ENCODE measurements at places on chromosomes 2 and 18.
A peak's percentile ranks its signal among the peaks of the same experiment; 100 is the strongest.

DNA sequence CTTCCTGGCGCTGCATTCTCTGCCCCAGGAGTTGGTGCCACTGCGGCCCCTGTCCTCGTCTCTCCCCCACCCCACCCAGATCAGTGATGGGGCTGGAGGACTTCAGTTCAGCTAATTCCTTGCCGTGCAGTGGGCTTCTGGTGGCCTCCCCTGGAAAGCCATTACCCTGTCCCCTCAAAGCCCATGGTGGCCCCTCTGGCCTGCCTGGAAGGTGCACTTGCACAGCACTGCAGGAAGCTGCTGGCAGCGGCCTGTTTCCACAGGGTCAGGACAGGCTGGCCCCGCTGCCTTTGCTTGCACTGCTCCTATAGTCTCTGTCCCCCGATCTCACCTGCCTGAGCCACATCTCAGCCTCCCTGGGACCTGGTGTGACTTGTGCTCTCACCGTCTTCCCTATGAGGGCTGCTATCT lies 105.1 kb downstream of the USP40 start:
- DNase-seq = no peak

GRCh38 chr2:44351088-44351487 lies 10.2 kb downstream of the PREPL start:
- DNase-seq = no peak

- no peak for DNase-seq
These were observed 123.5 kb upstream of the BOD1L2 start for GRCh38 chr18:57023275-57023882.

DNA sequence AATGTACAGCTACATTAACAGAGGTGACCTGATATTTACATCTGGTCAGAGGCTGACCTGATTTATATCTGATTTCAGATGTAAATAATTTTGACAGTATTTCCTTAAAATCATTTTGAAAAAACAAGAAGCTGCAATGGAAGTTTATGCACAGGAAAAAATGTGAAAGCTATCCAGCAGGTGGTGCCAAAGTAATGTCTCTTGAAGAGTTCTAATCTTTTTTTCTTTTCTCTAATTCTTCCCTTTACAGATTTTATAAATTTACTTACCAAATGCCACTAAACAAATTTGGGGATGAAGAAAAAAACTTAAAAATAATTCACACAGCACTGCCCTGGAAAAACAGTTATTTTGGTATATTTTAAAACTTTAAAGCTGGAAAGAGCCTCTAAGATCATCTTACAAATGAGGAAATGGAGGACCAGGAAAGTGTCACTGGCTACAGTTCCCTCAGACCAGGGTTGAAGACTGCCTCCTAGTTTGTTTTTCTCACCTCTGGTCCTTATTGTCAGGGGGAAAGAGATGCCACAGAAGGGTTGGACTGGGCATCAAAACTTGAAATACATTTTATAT lies 16.4 kb upstream of the FBLN7 start:
- DNase-seq = peak; percentile 49

- no peak for DNase-seq
These were observed 187.1 kb downstream of the FHOD3 start for GRCh38 chr18:36484591-36484990.

- DNase-seq = peak; percentile 90
These were observed 39.8 kb upstream of the ADCYAP1 start for GRCh38 chr18:864872-865273.

DNA sequence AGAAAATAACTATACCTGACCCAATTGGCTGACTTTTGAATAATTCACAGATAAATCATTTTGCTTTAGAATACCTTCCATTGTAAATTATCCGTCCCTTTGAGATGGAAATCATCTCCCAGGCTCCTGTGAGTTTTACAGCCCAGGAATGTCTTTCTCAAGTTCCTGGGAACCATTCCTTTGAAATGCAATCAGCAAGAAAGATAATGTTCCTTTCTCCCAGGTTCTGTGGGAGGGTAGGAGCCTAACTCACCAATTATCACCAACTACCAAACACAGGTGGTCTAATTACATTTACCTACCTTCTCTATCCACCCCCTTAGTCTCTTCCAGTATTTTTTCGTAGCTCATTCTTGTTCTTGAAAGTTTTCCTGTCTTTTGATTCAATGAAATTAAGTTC lies 1016.0 kb downstream of the SOCS6 start:
- DNase-seq = peak; percentile 14

- DNase-seq = no peak
These were observed 46.8 kb downstream of the FECH start for GRCh38 chr18:57539702-57540101.

DNA sequence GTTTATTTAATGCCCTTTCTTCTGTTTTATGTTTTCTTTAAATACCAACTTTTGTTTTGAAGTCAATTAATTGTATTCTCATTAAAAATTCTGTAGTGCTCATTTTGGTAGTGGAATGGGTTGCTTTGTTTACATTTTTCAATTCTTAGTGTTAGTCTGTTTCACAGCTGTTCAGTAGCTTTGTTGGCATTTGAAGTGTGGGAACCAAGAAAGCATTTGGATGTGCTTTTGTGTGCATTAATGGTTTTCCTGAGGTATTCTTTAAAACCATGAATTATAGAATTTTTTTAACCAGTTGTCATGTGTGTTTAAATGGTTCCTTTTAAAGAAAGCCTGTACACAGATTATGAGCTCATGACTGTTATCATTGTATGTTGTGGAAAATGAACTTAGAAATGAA lies 19.7 kb downstream of the MIB1 start:
- no peak for DNase-seq

DNA sequence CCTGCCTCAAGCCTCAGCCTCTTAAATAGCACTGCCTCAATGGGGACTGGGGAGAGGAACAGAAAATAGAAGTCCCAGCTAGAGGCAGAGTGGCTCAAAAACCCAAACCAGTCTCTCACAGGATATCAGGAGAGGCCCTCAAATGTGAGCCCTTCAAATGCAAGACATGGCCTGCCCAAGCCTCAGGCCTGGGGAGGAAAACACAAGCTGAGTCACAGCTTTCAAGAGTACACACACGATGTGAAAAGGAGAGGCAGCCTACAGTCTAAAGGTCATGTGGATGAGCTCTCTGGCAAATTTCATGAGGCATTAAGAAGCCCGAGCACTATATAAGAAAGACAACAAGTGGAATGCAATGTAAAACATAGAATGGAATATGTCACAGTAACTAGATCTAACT lies 316.6 kb upstream of the MEX3C start:
- no peak for DNase-seq

- no peak for DNase-seq
These were observed 580.5 kb upstream of the NRXN1 start for GRCh38 chr2:51612387-51612786.

DNA sequence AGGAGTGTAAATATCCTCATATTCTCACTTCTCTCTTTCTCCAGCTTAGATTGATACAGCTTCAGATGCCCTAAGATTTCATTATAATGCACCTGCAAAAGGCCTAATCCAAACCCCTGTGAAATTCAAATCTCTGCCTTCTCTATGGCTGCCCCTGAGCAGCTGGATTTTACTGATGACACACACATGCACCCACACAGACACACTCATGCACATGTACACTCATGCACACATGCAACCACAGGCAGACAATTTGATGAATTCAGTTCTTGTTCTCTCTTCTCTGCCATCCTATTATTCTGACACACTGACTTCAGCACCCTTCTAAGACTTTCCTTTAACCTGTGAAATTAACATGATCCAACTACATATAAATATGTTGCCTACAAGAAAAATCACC lies 563.2 kb downstream of the RNF144A start:
- DNase-seq = no peak

DNA sequence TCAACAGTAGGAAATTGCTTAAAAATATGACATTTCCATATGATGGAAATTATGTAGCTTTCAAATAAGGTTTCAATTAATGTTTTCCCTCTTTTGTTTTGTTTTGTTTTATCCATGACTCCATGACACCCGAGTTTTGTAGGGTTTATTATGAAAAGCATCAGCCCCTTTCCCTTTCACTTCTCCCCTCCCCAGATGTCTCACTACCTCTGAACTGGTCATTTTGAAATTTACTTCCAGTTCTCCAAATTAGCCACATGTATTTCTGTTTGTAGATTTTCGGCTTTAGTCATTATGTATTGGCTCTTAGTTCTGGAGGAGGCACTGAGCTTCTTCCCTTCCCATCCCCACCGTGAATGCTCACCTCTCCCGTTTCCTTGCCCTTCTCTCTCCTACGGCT lies 18.6 kb upstream of the VPS4B start:
- DNase-seq = no peak

DNA sequence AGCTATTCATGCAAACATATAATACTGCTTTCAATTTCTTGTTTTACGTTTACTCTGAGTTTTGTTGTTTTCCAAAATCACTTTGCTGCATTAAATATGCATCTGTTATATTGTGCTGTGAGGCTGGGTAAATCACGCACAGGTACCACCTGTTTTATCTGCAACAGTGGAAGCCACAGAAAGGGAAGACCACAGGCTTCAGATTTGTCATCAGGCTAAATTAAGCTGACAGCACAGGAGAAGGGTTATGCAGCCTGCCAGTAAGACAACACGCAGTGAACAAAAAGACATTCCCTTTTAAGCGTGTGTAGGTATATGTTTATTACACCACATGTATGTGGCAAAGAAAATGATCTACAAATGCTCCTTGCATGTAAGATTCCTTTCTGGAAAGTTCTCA lies 38.2 kb downstream of the ZNF516 start:
- no peak for DNase-seq

DNA sequence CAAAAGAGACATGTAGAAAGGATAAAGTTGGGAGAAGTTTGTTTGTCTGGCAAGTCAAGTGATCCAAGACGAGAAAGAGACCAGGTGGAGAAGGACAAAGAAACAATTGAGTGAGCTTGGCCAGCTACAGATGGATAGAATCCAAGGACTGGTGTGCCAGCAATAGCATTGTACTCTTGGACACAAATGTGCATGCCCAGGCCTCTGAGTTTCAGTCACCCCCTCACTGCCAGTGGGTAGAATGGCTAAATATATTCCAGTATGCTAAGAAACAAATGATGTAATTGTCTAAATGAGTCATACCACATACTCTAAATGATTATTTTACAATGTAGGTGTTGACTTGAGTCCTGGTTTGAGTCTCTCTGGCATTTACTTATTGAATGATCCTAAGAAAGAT lies 881.3 kb downstream of the LRRTM4 start:
- DNase-seq = no peak

DNA sequence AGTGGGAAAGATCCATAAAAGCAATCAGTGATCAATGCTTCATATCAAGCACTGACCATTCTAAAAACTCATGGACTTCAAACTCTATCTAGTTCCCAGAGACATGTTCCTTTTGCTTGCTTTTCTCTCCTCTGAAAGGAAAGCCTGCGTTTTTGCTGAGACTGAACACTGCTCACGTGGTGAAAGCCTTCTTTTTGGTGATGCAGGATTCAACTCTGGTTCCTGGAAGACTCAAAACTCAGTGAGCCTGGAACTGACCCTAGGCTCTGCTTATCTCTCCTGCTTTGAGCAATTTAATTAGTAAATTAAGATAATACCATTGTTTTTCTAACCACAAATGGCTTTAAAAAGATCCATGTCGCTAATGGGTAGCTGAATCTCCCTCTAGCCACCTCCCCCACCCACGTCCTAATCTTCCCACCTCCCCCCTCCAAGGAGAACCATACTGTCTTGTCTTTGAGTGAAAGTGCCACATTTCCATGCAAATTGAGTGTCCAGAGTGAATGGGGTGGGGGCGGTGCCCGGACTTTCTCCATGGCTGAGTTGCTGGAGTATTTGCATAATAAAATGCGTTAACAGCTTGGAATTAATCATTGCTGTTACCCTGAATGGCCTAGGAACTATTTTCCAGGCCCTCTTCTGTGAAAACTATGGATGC lies 130.5 kb downstream of the BCL11A start:
- peak; percentile 36 for DNase-seq

DNA sequence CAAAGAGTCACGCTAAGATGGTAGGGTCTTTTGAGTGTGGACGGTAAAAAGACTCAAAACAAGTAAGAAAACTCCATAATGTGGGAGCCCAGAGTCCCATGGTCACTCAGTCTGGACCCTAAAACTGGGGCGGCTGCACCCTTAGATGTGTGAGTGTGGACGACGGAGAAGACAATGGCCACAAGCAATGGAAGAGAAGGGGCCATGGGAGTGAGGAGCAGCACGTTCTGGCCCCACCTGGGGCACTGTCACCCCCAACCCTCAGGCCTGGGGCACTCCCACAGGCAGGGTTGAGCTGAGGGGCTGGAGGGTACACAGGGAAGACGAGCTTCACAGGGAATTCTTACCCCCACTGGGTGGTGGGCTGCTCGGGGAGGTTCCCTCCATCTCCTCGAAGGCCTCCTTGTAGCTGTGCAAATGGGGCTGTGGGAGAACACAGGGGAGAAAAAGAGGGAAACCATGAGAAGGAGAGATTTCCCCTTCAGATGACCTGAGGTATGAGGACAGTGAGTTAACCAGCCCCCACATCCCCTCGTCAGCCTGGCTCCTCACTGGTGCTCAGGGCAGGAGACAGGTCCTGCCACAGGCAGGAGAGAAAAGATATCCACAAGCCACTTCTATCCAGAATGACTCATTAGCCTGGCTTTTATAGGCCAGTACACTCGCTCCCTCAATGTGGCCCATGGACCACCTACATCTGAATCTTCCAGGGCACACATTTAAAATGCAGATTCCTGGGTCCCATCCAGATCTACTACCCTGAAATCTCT lies 167.9 kb downstream of the TNS1 start:
- DNase-seq = no peak

DNA sequence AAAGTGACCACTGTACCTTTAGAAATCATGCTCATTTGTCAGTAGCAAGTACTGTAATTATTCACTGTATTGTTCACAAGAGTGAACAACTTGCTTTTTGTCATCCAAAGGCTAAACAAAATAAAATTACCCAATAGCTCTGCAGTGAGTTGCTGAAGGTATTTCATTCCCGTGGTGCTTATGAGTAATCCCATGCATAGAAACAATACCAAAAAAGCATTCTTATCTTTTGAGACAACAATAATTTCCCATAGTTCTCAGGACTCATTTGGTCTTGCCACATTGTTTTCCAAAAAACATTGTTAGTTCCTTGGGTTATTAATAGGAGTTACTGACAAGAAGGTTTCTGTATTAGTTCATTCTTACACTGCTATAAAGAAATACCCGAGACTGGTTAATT lies 503.2 kb upstream of the FAM98A start:
- no peak for DNase-seq

DNA sequence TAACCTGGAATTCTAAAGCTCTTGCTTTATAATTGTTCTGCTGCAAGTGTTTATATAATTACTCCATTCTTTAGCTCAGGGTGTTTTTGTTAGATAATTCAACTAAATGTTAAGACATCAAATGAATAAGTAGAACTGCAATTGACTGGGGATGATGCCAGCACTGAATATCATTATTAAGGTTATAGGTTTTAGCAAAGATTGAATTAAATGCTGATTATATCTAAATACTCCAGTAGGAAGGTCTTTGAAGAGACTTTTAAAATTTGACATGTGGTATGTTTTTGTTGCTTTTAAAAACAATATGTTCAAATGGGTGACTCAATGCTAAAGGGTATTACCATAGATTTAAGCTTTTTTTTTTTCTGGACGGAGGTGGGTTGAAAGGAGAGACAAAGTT lies 170.1 kb upstream of the THUMPD2 start:
- DNase-seq = no peak

Data from neural progenitor cell (in vitro differentiated cells).